Mesothelial cell of epicardium (in vitro differentiated cells): ENCODE measurements at places on chromosomes 5 and 9. TPM values are rescaled to one million over a fixed set of nuclear protein-coding genes. Genes with fewer than 3 reads are reported as not detected.

DNA sequence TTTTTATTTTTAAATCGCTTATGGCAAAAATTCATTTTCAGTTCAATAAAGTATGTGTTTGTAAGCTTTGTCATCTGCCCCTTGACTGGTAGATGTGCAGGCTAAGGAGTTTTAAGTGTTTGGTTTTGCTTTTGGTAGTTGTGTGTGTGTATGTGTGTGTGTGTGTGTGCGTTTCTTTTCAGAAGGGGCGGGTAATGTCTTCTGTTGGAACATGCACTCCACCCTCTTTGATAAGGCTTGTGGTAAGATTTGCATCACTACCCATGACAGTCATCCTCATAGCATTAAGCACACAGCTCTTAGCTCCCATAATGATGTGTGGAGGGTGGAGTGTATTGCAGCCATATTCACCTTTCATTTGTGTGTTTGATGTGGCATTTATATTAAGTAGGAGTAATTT, 92.1 kb upstream of the FSD1L start:
- no peak for DNase-seq

- no peak for DNase-seq
Measured at GRCh38 chr5:157570531-157571200, 4.9 kb downstream of the ADAM19 start.

GRCh38 chr9:109886041-109886440, 106.0 kb downstream of the PALM2AKAP2 start:
- DNase-seq: no peak

DNA sequence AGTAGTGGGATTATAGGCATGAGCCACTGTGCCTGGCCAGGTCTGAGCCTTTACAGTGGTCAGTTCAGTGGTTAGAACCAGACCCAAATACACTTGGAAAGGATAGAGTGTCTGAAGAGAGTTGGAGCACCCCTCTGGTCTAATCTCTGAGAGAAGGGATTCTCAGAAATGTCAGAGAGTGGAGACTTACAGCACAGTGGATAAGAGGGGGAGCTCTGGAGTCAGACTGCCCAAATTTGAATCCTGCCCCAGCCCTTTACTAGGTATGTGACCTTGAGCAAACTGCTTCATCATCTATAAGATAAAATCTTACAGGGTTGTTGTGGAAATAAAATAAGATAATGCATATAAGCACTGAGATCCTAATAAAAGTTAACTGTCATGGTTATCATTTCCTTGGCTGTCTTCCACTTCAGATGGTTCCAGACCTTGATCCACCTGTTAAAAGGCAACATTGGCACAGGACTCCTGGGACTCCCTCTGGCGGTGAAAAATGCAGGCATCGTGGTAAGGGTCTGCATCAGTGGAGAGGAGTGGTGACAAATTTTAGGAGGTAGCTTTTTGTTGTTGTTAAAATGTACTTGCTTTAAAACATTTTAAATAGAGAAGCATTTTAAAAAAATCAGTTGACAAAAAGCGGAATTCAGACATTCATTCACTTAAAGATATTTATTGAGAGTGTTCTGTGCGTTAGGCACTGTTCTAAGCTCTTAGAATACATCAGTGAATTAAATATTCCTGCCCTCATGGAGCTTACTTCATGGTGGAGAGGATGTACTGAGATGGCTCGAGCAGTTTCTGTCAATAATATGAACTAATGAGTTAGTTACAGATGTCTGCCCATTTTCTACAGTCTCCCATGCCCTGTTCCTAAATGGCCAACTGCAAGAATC, 16.0 kb downstream of the SLC36A1 start:
- no peak for DNase-seq

DNA sequence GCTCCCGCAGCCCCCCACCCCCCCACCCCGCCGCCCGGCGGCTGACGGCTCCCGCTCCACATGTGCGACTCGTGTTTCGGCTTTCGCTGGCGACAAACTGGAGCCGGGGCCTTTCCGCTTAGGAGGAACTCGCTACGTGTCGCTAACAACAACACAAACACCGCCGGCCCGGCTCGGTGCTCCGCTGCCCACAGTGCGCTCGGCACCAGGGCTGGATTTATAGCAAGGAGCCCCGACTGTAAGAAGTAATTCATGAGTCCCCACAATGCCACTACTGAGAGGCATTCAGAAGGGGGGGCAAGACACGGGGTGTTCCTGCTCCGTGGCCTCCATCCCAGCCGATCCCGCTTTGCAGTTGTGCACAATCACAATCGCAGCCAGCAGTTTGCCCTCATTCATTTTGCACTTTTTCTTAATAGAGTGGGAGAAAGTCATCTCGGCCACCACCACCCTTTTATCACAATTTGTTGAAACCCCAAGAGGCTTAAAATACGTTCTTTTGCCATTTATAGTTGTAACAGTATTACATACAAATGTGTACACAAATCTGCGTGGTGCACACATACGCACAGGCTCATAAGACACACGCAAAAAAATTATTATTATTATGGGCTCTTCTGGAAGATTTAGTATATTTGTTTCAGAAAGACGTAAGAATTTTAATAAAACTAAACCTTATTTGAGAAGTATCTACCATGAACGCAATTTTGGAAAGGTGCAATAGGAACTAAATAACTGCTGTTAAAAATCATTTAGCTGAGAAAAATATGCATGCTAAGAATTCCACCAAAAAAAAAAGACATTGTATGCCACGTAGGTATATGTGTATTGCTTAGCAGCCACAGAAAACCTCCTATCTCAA, 48.1 kb downstream of the EBF1 start:
- peak; percentile 51 for DNase-seq

GRCh38 chr5:15676591-15676990, 176.6 kb downstream of the FBXL7 start:
- DNase-seq: no peak

- DNase-seq: no peak
Measured at GRCh38 chr5:93461756-93462155, 119.3 kb downstream of the NR2F1-AS1 start.

GRCh38 chr5:107517185-107518033, 153.3 kb downstream of the EFNA5 start:
- no peak for DNase-seq

DNA sequence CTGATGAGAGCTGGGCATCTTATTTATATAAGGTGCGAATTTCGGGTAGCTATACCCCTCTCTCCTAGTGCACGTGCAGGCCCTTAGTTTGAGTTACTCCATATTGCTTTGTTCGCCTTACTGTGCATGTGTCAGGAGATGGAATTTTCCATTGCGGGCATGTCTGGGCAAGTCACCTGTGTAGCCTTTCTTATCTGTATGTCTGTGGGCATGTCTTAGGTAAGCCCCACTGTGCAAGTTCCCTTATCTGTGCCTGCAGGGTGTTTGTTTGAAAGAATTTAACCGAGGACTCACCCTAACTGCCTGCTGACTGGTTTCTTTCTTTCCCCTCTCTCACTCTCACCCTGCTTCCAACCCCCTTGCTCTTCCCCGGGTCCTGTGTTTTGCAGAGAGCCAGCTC, 140.7 kb upstream of the RANBP3L start:
- no peak for DNase-seq

GRCh38 chr9:14710804-14711203, 11.7 kb downstream of the CER1 start:
- DNase-seq: no peak

GRCh38 chr5:60718166-60718892, 18.4 kb upstream of the DEPDC1B start:
- DNase-seq: no peak

GRCh38 chr5:68242743-68243142, 27.2 kb downstream of the PIK3R1 start:
- no peak for DNase-seq

DNA sequence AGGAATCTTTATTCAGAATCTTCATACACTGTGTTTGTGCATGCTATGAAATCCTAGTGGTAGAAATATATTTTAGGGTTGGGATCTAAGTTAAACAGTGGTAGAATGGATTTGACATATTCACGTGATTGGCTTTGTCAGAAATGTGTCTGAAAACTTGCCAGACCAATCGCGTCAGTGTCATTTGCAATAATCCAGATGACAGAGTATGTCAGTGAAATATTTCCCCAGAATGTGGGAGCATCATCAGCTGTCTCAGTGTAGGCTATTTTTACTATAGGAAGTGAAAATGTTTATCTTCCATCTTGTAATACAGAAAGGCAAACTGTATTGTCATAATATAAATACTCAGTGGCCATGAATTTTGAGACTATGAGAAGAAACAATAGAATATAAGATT, 220.6 kb upstream of the EDIL3 start:
- no peak for DNase-seq

GRCh38 chr5:105630803-105631202, 2039.9 kb downstream of the EFNA5 start:
- no peak for DNase-seq

GRCh38 chr5:138459311-138459933, 5.9 kb upstream of the EGR1 start:
- DNase-seq: no peak

DNA sequence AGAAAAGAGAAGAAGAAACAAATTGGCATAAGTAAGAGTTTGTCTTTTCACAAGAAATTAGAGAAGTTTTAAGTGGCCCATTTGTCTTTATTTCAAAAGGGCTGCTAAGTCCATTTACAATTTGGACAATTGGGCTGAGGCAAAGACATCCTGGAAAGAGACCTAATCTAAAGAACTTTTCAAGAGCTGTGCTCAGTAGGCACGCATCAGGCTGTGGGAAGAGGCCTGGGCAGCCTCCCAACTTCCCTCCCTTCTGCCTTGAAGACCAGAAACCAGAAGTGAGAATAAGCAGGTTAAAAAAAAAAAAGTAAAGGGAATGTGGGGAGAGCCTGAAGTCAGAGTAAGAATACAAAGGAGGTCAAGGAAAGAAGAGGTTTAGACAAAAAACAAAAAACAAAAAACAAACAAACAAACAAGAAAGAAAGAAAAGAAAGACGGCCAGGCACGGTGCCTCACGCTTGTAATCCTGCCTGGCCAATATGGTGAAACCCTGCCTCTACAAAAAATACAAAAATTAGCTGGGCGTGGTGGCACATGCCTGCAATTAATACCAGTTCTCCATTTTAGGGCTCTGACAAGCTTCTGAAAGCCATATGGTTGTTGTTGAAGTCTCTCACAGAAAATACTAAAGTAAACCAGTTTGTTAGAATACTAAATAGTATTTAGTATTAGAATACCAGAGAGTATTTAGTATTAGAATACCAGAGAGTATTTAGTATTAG, 48.0 kb upstream of the CEP78 start:
- DNase-seq: no peak

Gene TBC1D9B
- 131 to 139 TPM (median 139 TPM) in 3 replicates for total RNA-seq

Gene SLC2A6
- 8.2 to 9.0 TPM (median 8.2 TPM) in 3 replicates for total RNA-seq

Gene CNTRL
- 23.3 to 26.1 TPM (median 23.8 TPM) in 3 replicates for total RNA-seq

Gene SHLD3
- 3.5 to 4.0 TPM (median 3.7 TPM) in 3 replicates for total RNA-seq

Gene HOMER1
- 21.4 to 22.2 TPM (median 21.6 TPM) in 3 replicates for total RNA-seq
